Psoas muscle (tissue), 8 donors: ENCODE measurements at places on chromosomes 13 and 19.

GRCh38 chr19:7602935-7603497 lies 7.4 kb downstream of the CAMSAP3 start:
- DNase-seq, result no peak

DNA sequence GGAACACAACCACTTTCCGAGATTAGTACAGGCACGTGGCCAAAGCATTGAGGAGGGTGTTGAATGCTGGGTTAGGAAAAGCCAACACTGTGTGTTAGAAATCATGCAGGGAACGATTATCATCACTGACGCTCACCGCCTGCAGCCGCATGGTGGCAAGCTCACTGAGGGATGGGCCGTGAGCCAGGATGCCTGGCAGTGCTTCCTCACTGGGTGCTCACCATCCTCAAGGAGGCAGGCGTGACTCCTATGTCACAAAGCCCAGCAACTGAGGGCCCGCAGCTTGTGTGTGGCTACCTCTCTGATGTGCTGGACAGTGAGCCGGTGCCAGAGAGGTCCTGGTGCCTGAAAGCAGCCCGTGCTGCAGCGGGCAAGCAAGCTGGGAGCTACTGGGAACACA lies 30.4 kb upstream of the TIMM44 start:
- peak; percentile 88 for DNase-seq

DNA sequence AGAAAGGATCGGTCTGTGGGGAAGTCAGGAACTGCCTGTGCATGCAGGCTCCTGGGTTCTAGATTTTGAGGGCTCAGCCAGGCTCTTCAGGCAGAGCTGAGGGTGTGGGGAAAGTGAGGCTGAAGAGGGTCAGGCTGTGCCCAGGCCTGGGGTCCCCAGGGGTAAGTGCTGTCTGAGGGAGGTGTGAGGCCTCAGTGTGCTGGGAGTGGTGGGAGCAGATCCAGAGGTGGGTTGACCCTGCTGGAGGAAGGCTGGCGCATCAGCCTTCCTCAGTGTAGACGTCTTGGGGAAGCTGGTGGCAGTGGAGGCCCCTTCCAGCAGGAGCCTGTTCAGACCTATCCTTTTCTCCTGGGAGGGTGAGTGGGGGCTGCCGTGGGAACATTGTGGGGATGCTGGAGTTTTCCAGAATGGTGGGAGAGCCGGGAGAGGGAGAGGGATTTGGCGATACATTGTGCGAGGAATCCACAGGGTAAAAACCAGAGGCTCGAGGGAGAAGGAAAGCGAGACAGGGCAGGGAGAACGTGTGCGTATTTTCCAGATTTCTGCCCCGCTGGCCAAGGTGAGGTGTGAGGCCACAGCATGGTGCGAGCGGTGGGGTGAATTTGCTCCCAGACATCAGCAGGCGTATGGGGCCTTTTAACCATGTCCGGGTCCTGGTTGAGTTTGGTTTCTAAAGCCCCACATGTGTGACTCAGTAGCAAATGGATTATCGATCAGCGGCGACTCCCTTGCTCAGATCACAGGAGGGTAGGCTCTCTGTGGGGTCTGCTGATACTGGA lies 237.7 kb downstream of the TEX29 start:
- no peak for DNase-seq

DNA sequence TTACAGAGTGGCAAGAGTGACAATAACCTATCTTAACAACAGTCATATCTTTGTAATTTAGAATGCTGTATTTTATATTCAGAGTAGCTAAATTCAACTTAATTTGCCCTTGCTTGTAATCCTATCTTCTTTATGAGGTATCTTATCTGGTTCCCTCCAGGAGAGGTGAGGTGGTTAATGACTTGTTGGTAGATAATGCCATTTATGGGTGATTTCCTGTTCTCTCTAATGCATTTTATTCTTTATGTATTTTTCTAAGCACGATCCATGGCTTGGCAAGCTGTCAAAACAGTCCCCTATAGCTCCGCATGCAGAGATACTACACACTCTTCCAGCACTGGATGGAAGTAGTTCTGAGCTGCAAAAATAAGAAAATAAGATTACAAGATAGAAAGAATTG lies 267.9 kb downstream of the LMO7 start:
- no peak for DNase-seq

DNA sequence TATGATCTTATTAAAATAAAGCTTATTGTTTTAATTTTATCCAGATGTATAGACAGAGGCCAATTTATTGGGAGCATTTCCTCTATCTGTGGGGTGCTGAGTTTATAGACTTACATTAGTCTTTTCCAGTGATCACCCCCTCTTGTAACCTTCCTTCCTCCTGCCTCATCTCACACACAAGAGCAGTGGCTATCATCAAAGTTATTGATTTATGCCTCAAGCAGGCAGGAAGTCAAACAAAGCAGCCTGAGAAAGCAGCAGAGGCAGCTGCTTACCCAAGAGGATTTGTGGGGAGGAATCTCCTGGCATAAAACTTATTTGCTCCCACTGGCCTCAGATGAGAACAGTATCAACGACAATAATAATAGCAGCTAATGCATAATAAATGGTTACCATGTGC lies 26.3 kb upstream of the DCLK1 start:
- no peak for DNase-seq

DNA sequence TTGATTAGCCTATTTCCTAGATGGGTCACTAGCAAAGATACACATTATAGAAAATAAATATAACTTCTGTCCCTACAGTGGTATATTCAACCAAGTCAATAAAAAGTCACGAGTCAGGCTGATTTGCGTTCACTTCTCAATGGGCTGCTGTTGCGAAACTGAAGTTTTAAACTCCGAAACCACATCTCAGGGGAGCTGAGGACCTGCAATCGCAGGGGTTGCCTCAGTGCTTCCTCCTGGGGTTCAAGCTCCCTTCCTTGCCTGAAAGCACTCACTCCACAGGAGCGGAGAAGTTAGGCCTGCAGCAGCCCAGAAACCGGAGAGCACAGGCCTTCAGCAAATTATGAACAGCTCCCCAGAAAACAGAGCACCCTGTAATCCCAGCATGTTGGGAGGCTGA lies 39.6 kb downstream of the RAB20 start:
- DNase-seq, result no peak

DNA sequence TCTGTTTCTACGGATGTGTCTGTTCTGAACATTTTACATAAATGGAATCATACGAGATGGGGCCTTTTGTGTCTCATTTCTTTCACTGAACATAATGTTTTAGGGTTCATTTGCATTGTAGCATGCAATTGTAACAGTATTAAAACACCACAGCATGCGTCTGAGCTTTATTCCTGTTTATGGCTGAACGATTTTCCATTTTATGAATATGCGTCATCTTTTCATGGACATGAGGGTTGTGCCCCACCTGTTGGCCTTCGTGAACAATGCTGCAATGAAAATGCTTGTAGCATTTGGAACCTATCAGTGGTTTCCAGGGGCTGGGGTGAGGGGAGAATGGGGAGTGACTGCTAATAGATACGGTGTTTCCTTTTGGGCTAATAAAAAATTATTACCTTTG lies 5.1 kb downstream of the OR10H1 start:
- DNase-seq, result no peak

DNA sequence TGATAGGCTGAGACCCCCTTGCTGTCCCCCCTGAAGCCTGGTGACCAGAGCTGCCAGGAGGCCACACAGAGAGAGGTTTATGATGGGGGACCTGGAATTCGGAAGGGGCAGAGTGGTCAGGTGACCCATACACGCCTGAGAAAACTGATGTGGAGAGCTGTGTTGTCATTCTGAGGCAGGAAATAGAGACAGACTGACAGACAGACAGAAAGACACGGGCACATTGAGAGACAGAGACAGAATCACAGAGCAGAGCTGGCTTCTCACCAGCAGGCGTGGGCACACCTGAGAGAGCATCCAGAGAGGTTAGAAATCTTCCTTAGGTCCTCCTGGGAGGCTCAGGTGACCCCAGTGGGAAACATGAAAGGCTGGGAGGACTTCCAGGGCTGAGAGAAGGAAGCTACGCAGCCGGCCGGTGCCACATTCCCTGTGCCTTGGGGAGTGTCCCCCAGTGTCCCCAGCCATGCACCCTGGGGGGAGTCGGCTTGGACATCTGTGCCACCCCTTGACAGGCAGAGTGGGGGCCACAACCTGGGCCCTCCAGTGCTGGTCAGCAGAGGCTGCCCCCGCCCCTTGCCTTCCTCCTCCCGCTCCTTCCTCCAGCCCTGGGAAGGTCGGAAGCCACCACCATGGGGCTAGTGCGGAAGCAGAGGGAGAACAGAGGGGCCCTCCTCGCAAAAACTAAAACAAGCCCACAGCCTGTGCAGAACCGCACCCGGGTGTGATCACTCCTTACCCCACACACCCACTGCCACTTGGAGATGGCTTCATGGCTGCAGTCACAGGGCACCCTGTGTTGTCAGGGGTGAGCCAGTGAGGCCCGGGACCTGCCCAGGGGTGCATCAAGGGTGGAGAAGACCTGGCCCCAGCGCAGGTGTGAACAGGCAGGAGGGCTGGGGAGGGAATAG lies 2.2 kb downstream of the FFAR1 start:
- DNase-seq, result no peak

DNA sequence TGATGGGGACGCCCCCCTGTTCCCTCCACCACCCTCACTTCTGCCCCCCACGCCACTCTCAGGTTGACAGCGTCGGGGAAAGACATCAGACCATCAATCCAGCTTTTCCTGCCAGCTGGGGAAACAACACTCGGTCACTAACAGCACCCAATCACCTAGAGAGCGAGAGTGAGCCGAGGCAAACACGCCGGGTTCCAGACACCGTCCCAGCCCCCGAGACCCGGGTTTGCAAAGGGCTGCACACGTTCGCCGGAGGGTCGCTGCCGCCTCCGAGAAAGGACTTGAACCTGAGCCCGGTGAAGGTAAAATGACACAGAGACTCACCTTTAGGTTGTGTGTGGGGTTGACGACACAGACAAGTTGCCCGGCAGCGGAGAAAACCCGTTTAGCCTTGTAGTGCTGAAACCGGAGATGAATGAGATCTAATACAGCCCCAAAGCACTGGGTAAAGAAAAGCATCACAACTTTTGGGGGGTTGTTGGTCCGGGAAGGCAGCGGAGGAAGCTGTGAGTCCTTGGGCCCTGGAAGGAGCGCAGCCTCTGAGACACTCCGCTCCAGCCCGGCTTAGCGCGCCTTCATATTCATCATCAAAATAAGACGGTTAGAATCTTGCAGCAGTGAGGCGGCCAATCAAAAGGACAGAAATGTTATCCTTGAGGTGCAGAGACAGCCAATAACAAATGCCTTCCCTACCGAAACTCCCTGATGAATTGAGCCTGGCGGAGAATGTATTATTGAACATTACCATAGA lies at the start of gene SIAH3:
SIAH3 (minus strand) TSS at position 583 of the 751 bp plus-strand sequence; CDS start at position 459, 124 bp downstream.
- DNase-seq, result no peak
